DND-41 (cell line): ENCODE measurements at places on chromosomes 4 and X.

- no peak for DNase-seq
These were observed 279.1 kb downstream of the ASMT start for GRCh38 chrX:1894026-1894294.

DNA sequence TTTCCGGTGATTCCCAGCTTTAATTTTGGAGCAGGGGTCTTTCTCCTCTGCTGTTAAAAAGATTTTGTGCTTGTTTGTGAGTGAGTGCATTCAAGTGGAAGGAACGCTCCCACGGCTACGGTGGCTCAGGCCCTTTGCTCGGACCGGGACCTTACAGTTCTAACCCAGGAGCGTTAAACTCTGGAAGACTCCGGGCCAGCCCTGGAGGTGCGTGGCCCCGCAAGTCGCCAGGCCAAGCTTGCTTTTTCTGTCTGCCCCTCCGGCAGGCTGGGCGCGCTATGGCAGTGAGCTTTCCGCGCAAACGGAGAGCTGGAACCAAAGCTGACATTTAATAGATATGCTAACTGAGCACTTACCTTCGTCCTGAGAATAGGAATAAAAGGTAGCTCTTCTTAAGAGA lies 18.3 kb upstream of the PITX2 start:
- DNase-seq = no peak

DNA sequence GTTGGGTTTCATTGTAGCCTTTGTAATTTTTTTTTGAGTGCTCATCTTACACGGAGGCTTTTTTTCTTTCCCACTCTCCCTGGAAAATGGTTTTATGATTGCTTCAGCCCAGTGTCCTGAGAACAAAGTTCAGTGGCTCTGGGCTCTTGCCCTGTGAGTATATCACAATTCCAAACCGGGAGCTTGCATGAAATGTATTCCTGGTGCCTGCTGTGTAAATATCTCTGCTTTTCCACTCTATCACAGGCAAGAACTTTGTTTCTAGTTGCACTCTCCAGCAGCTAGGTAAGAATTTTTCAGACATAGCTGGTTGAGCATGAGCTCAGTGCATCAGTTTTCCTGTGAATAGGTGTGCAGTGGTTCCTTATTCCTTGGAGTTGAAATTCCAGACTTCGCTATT lies 60.8 kb downstream of the SUPT20HL2 start:
- DNase-seq = no peak

DNA sequence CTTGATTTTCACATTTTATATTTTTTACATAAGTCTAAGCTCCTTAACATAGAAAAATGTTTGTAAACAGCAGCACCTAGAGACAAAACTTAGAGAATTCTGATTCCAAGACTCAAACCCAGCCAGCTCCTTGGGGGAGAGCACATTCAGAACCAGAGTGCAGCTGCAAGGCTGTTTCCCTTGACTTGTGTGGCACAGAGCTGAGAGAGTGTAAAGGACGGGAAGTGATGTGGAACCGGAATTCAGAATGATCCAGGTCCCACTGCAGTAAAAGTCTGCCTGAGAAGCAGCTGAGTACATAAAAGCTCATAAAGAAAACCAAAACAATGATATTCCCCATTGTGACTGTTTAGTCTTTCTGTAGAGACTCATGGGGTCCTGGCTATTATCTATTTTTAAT lies 713.8 kb downstream of the RAB28 start:
- DNase-seq = no peak

DNA sequence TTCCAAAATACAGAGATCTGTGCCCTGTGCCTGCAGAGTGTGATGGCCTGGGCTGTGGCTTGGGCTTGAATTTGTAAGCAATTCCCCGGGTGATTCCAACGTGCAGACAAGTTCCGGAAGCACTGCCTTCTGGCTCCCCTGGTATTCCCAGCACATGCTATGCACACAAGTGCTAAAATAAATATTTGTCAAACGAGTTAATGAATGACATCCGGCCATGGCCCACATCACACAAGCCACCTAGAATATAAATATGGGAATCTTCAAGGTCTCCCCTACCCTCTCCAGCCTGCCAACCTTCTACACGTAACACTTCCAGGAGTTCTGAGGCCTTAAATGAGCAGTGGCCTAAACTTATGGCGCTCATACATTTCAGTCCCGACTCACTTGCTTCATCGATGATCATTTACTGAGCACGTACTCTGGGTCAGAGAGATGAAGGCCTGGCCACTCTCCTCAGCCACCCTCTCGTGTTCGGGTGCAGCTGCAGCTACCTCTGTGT lies 21.3 kb downstream of the DCTD start:
- no peak for DNase-seq

- no peak for DNase-seq
These were observed 164.0 kb downstream of the PRKX start for GRCh38 chrX:3549411-3549911.

GRCh38 chrX:7568130-7568529 lies 274.8 kb upstream of the VCX start:
- no peak for DNase-seq

DNA sequence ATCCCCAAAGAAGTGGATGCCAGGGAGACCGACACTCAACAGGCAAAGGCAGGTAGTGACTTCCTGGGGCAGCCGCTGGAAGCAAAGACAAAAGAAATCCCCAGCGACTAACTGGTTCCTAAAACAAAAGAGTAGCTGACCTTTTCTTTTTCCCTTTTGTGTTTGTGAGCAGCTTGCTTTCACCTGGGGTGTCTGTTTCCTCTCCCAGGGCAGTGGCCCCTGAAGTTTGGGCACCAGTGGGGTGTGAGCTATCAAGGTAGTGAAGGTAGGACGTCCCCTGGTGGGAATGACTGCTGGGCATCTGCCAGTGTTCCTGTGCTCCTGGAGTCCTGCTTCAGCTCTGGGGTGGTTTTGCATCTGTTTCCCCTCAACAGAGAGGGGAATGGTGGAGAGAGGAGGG lies 41.6 kb upstream of the STIM2 start:
- no peak for DNase-seq

GRCh38 chrX:141201962-141202361 lies 25.0 kb upstream of the LDOC1 start:
- no peak for DNase-seq

DNA sequence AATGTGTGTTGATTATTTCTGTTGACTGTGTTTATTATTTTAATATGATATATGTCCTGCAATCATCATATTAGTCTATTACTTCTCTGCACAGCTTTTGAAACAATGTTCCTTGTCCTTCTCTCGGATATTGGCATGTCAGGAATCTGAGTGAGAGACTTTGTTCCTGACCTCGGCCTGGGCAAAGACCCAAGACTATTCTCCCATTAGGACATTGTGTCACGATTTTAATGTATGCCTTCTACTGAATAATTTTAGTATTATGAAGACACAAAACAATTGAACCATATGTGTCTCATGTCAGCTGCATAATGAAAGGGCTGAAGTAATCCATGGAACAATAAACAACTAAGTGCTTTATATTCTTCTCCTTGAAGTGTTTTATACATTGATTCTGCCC lies 580.8 kb upstream of the TENM3 start:
- no peak for DNase-seq

- DNase-seq = peak; percentile 37
These were observed 9.6 kb downstream of the HAUS7 start for GRCh38 chrX:153460826-153461225.

DNA sequence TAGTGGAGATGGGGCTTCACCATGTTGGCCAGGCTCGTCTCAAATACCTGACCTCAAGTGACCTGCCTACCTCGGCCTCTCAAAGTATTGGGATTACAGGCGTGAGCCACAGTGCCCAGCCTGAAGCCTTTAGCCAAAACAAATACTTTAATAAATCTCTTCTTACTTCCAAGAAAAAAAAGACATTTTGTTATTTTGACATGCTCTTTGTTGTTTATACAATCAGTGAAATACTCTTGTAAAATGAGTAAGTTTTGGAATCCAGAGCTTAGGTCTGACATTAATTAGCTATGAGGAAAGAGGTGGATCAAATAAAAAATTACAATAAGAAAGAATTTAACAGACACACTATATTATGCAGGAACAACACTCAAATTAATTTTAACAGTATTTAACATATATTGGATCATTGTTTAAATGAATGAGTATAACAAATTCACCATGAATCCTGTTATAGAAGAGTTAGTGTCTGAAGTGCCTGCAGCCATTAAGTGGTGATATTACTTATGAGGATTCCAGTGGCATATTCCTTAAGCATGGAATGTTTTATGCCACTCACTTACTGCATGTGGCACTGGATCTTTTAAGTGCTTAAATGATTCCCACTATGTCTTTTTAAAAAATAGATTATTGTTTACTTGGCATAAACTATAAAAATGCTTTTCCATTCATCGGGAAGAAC lies 260.1 kb upstream of the GIMD1 start:
- no peak for DNase-seq

DNA sequence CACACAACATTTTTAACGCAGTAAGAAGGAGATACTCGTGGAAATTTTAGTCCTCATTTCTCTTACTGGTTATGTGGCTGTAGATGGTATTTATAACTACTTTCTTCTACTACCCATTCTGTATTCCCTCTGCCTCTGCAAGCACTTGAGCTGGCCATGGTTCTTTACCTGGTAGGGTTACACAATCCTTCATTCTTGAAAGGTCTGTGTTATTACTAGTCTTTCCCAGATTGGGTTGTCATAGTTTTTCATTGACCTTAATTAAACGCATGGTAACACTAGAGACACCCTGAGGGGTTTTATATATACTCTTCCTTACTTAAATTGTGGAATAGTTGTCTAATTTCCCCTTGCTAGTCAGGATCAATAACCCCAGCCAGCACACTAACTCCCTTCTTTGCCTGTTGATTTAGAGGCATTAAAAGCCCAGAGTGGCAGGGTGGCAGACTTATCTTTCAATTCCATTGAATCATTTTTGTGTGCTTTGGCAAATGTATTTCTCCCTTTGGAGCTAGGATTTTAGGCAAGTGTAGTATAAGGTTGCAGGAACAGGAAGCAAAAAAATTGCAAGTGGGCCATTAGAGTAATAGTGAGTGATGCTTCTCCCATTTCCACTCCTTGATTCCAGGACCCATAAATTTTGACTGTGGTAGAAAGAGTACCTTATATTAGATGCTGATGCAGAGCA lies 113.6 kb upstream of the EMCN start:
- no peak for DNase-seq

DNA sequence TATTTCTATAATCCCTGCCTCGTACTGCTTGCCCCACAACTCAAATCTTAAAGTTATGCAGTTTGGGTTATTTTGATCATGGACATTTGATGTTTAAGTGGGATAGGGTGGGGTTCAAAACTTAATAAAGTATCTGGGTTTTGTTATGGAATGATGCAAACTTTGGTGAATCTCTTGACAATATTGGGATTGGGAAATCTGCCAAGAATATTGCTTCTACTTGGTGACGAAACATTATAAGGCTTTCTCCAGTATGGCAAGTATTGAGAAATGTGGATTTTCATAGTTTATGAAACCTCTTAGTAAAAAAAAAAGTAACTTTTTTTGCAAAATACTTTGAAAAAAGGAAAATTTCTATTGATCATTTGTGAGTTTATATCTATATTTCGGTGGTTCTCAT lies 130.8 kb upstream of the SFRP2 start:
- no peak for DNase-seq
